ENCODE measurements at places on chromosomes 4 and X.

GRCh38 chr4:167100120-167100519, 134.2 kb downstream of the SPOCK3 start:
- no peak for DNase-seq

GRCh38 chr4:108774809-108775530, 12.1 kb upstream of the ETNPPL start:
- no peak for DNase-seq

- DNase-seq: no peak
These were observed 56.9 kb upstream of the TADA2B start for GRCh38 chr4:6986072-6986780.

DNA sequence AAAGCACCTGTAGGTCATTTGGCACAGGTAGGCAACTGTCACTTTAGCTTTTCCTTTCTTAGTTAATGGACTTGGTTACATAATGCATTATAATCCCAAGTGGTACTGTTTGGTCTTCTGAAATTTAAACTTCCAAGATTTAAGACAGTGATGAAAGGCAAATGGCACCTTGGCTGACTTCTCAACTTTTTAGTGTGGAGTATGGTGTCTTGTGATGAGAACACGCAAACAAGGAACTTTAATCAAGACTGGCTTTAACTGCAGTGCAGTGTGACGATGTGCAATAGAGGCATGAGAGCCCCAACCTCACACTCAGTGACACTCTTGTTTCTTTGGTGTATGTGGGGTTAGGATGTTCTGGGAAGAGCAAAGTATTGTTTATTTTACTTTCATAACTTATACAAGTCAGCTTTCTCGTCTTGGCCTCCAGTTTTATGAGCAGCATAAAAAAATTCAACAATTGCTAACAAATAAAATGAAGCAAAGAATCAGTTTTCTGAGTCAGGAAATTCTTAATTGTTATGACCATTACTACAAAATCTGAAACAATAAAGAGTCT, 171.9 kb downstream of the MAD2L1 start:
- DNase-seq: no peak

Measured in neural crest cell (in vitro differentiated cells).